ENCODE measurements at places on chromosomes 1 and 21. TPM values are rescaled to one million over a fixed set of nuclear protein-coding genes. Genes with fewer than 3 reads are reported as not detected.

DNA sequence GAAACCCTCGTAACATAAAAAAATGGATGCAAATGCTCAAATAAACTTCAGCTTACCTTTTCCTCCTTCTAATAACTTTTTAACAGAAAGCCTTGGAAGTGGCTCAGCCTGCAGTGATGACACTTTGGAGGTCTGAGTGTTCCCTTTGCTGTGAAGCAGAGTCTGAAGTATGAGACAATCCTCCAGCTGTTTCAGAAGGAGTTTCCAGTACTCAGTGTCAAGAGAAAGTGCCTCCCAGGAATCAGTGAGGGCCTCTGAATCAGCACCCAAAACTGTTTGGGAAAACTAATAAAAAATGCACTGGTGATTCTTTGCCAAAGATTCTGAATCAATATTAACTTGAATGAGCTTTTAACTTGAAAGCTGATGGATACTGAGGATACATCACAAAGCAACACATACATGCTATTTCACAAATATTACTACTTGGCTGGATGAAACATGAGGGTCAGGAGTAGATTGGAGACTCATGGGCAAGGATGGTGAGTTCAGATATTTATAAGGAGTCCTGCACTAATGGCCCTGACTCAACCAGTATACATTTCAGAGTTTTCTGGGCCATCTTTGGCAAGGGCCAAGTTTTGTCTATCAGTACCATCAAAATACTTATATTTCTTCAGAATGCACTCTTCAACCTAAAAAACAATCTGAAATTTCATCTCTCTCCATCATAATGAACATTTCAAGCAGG, 77.0 kb downstream of the IARS2 start:
- DNase-seq: no peak

- DNase-seq: no peak
These were observed 196.5 kb upstream of the POU3F1 start for GRCh38 chr1:38243106-38243505.

DNA sequence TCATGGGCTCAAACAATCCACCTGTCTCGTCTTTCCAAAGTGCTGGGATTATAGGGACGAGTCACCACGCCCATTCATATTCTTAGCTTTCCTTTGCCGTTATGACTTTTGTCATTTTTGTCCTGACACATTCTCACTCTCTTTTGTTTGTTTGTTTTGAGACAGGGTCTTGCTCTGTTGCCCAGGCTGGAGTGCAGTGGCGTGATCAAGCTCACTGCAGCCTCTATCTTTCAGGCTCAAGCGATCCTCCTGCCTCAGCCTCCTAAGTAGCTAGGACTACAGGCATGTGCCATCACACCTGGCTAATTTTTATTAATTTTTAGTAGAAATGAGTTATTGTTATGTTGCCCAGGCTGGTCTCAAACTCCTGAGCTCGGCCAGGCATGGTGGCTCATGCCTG, 11.8 kb upstream of the MED18 start:
- no peak for DNase-seq

CORT gene
- total RNA-seq: 0.20 TPM

FLG2 gene
- total RNA-seq: not detected

EVA1C gene
- total RNA-seq: 13.5 TPM

CD52 gene
- total RNA-seq: not detected

Measured in lung microvascular endothelial cell (primary cell).